ENCODE measurements at places on chromosomes 5 and 9.

DNA sequence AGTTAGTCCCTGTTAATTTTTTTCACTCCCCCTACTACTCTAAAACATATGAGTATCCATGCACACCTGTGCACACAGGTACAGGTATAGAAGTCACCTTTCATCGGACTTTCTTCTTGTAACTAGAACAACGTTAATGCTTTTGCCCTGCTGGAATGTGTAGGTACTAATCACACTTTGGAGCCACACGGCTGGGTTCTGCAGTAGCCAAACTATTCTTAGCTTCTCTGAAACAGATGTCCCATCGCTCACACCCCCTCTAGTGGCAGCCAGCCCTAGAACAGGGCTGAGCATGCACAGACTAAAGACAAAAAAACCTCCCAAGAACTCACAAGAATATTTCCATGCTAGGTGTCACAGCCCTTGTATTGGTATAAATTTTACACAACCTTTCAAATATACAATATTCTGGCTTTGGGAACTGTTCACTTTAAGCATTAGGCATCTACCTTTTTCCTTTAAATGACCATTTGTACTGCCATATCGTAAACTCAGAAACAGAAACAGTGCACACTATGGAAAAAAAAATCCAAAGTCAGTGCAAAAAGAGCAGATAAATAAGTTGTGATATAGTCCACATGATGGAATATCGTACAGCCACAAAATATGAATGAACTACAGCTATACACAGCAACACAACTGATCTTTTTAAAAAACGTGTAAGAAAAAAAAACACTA lies 64.0 kb downstream of the RETREG1 start:
- peak; percentile 49 for DNase-seq

DNA sequence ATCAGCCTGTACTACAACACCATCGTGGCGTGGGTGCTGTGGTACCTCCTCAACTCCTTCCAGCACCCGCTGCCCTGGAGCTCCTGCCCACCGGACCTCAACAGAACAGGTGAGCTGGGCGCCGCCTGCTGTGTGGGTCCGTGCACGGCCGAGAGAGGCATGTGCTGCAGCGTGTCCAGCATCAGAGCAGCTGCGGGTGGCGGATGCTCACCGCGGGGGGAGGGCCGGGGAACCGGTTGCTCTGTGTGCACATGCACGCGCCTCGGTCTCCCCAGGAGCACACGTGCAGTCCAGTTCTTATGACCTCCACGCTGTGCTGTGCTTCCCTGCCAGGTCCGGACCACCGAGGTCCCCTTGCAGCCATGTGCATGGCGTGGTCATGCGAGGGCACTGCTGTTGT lies 7.6 kb downstream of the SLC6A18 start:
- DNase-seq = no peak

- DNase-seq = no peak
Observed at GRCh38 chr5:76187386-76187785, 104.2 kb downstream of the SV2C start.

DNA sequence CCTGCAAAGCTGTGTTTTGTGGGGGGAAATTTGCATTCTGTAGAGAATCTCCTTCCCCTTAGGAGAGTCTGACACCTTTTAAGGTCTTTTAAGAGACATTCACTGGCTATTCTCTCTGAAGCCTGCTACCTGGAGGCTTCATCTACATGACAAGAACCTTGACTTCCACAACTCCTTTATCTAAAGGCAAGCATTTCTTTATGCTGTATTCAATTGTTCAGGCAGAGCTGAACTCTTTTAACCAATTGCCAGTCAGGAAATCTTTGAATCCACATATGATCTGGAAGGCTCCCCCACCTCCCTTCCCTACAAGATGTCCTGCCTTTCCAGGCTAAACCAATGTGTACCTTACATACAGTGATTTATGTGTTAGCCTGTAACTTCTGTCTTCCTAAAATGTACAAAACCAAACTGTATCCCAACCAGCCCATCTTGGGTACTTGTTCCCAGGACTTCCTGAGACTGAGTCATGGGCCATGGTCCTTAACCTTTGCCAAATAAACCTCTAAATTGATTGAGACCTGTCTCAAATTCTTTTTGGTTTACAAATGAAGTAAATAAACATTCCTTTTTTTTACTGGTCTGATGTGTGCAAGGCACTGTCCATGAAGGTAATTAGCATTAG lies 9.9 kb downstream of the C9orf85 start:
- no peak for DNase-seq

- DNase-seq = no peak
Observed at GRCh38 chr5:65984098-65984885, 57.9 kb downstream of the ERBIN start.

GRCh38 chr9:136019041-136019680 lies 58.0 kb upstream of the UBAC1 start:
- DNase-seq = no peak

- DNase-seq = no peak
Observed at GRCh38 chr9:108339251-108339650, 516.5 kb downstream of the ACTL7B start.

- DNase-seq = no peak
Observed at GRCh38 chr9:6646293-6646636, 736 bp upstream of the GLDC start.

DNA sequence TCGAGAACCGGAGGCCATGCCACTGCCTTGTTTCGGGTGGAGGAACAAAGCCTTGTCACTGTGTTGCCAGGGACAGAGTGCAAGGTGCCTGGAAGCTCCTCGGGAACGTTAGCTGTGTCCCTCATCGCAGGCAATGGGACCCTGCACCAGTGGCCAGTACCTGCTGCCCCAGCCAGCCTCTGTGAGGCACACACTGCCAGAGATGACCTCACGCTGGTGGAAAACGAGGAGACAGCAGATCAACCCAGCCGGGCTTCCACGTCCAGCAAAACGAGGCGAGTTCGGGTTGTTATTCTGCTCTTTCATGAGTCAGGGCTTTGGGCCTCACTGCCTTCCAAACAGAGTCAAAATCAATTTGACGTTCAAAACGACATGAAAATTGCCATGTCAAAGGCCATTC lies 104.1 kb downstream of the ADAMTS2 start:
- DNase-seq = no peak

GRCh38 chr5:136701191-136701590 lies 335.8 kb upstream of the TRPC7 start:
- no peak for DNase-seq

DNA sequence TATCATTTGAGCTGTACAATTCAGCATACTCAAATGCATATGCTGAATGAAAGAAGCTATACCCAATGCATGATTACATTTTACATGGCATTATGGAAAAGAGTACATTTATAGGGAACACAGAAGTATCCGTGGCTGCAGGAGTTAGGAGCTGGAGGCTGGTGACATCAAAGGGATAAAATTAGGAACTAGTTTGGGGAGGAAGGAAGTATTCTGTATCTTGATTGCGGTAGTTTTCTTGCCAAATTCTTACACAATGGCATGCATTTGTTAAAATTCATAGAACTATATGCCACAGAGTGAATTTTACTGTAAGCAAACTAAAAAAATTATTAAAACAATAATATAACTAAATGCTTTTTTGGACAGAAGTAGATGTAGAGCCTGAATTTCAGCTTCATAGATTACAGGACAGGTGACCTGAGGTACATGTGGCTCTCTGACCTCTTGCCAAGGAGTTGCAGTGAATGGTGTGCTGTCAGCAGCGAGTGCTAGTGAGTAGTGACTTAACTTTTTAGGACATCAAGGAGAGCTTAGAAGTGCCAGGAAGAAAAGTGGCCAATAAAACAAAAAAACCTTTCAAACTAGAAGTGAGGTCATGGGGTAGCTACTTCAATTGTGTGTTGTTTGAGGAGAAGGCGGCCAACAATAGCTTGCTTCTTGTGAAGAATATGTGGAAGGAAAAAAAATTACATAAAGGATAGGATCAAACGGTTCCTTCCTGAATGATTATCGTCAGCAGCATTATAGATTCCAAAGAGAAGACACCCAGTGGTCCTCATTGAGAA lies 514.9 kb upstream of the CLINT1 start:
- DNase-seq = no peak

GRCh38 chr5:93930098-93930497 lies 188.7 kb upstream of the POU5F2 start:
- DNase-seq = no peak

GRCh38 chr9:73951147-73951546 lies 546.0 kb upstream of the RORB start:
- DNase-seq = no peak

DNA sequence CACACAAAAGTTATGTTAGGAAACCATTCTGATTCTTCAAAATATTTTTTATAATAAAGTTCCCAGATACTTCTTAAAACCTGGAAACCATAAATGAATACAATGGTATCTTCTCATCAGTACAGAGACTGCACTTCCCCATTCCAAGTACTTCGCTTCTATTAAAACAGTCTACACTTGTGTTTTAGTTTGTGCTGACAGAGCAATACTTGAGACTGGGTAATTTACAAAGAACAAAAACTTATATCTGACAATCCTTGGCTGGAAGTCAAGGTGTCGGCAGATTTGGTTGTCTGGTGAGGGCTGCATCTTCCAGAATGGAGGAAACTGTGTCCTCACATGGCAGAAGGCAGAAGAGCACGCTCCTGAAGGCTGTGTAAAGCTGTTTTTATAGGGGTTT lies 70.1 kb downstream of the RFX3 start:
- DNase-seq = no peak

DNA sequence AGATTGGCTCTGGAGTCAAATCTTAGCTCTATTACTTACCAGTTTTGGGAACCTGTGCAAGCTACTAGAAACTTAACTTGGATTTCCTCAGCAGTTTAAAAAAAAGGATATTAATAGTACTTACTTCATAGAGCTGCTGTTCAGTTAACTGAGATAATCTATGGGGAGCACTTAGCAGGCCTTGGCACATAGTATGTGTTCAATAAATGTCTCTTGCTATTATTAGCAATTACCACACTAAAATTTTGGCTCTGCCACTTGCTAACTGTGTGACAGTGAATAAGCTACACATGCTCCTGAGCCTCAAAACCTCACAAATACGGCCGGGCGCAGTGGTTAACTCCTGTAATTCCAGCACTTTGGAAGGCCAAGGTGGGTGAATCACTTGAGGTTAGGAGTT lies 55.9 kb downstream of the CDK5RAP2 start:
- DNase-seq = no peak

- no peak for DNase-seq
Observed at GRCh38 chr5:32251871-32252458, 60.8 kb downstream of the MTMR12 start.

GRCh38 chr9:113219186-113219936 lies 1.7 kb downstream of the FKBP15 start:
- no peak for DNase-seq

GRCh38 chr5:52374286-52374685 lies 413.4 kb upstream of the ITGA1 start:
- DNase-seq = no peak

- DNase-seq = peak; percentile 67
Observed at GRCh38 chr9:16705111-16705604, 165.3 kb downstream of the BNC2 start.

DNA sequence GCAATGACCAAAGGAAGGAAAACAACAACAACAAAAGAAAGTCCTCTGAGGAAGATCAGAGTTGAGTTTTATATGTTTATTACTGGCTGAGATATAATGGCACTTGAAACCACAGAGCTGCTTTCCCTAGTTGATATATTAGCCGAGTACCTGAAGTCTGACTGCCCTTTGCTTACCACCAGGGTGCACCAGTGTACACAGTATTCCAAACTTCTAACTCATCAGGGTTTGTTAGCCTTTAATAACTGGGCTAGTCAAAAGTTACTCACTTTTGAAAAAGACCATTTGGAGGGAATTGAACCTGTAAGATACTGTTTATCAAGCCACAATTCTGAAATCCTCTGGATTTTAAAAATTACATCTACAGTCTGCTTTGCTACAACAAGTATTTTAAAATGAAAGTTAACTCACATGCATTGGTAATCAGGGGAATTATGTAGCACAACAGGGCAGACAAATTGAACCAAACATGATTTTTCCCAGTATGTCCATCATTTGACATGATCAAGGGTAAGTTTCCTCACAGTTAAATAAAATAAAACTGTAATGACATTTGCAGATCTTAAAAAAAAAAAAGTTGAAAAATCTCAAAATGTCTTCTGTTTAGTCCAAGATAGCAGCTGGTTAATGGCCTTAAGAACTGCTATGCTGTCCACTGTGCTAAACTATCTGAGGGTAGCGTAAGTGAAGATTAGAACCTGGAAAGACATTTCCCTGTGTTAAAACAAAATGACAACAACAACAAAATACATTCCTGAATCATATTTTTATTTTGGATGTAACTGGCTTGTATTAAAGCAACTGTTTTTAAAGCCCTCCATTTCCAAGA lies 57.3 kb upstream of the C6 start:
- peak; percentile 6 for DNase-seq

DNA sequence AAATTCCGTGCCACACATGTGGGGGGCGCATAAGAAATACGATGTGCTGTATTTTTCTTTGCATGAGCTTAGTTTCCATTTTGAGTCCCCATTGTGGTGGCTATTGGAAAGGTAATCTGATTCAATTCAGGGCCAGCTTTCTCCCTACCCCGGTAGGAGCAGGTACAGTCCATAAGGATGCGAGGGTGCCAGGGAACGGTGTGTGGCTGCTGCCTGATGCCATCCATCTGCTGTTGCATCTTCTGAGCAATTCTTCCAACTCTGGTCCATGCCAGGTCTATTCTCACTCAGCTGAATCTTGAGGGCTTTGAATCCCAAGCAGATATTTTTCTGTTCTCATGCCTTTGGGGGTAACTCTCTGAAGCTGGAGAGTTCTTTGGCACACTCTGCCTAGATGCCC lies 392.7 kb downstream of the AGTPBP1 start:
- no peak for DNase-seq

DNA sequence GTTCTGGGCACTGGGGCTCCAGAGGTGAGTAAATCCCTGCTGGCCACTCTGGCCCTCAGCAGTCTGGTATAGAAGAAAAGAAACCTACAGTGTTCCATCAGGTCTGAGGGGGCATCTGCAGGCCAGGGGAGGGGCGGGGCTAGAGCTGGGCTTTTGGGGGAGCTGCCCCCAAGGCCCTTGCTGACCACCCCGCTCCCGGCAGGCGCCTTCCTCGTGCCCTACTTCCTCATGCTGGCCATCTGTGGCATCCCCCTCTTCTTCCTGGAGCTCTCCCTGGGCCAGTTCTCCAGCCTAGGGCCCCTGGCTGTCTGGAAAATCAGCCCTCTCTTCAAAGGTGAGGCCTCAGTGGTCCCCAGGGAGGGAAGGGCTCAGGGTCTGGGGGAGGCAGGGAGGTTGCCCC lies 6.7 kb downstream of the SLC6A7 start:
- DNase-seq = no peak

DNA sequence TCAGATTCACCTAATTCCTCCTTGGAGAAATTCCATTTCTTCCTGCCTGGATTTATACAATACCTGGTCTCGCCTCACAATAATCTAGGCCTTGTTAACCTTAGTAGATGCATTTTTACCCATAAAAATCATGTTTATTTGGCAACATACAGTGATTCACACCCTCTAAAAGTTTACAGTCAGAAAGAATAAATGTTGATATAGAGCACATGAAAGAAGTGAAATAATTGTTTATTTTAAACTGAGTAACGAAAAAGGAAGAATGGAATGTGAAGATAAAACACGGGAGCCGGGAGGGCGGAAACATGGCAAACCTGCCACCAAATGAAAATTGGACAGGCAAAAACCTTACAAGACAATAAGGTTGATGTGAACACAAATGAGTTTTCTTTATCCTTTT lies 28.9 kb upstream of the KCNN2 start:
- no peak for DNase-seq

- no peak for DNase-seq
Observed at GRCh38 chr5:35694481-35694880, 76.8 kb downstream of the SPEF2 start.

GRCh38 chr5:88172847-88173758 lies 95.5 kb downstream of the TMEM161B start:
- no peak for DNase-seq

GRCh38 chr5:127671218-127671617 lies 22.3 kb downstream of the CTXN3 start:
- no peak for DNase-seq

GRCh38 chr5:125719681-125720347 lies 703.4 kb upstream of the GRAMD2B start:
- no peak for DNase-seq
